NCI-H1092 treated with DMSO at 0.1 percent for 48 hours (cell line): ENCODE measurements at places on chromosomes 1 and 21.

DNA sequence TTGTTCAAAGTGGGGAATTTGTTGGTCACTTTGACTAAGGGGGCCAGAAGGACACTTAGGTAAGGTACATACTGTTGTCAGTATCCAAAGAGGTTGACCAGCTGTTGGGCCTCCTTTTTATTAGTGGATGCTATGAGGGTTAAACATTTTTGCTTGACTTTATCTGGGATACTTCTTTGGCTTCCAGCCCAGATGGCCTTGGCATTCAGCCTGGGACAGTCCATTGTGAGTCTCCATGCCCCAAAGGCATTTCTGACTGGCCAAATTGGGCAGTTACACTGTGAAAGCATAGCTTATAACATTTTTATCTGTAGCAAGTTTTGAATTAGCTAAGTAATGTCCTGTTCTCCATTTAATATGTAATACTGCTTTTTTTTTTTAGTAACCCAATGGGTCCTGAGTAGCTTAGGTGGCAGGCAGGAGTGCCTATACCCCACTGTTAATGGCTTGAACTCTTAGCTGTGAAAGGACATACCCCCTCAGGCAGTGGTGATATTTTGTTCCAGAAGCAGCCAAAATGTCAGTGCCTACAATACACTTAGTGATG lies 35.4 kb upstream of the CD1D start:
- no peak for DNase-seq

- DNase-seq = no peak
These were observed 349.1 kb upstream of the BEND5 start for GRCh38 chr1:49125746-49126145.

- DNase-seq = no peak
These were observed 51.7 kb downstream of the WNT9A start for GRCh38 chr1:227895828-227896685.

DNA sequence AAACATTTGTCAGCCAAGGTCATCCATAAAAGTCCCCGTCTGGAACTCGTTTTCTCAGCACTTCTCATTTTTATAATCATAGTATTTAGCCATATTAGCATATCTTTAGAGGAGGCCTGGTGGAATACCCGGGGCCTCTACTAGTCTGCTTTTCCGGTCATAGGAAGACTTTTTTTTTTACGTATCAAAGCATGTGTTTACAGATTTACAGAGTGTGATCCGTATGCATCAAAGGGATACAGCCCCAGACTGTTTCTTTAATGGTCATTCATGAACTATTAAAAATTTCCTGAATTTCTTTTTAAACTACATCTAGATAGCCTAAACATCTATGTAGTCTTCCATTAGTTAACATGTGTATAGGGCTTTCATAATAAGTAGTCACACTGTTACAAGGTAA lies 23.5 kb upstream of the DEGS1 start:
- DNase-seq = no peak

DNA sequence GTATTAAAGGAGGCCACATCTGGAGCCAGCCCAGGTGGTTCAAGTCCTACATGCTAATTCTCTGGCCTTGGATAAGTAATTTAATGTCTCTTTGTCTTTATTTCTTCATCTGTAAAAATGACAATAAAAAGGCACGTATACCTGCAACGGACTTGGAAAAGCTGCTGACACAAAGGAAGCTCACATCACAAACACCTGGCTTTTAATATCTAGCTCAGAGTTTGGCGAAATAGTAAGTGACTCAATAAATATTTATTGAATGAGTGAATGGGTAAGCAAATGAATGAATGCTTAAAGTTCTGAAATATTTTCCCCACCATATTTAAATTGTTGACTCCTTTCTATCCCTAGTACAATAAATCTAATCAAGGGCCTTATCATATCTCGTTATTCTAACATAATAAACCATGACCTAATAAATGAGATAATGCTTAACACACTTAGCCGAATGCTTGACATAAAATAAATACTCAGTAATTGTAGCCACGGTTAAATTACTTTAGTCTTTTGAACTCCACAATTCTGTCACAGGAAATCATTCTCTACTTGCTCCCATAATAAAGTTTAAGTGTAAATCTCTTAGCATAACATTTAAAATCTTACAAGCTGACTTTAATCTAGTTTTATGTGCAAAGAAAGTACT lies 74.7 kb upstream of the PALMD start:
- DNase-seq = no peak

- DNase-seq = no peak
These were observed 7.2 kb downstream of the ARF1 start for GRCh38 chr1:228089519-228090380.

GRCh38 chr1:22761101-22761500 lies 50.5 kb downstream of the EPHB2 start:
- no peak for DNase-seq

- peak; percentile 52 for DNase-seq
These were observed 11.0 kb downstream of the YIPF1 start for GRCh38 chr1:53878492-53879105.

DNA sequence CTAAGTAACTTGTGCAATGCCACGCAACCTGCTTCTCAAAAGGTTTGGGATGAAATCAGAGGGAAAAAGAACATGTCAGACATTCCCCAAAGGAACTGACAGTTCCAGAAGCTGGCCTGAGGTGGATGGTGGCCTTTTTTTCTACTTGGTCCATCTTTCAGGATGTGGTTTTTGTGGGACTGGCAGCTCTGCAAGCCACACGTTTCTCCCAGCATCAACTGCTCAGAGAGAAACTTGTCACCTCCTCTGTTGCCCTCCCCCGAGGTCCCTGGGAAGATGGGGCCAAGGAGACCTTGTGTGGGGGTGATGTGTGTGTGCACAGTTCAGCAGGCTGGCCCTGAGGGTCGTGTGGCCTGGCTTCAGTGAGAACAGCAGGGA lies 2.5 kb upstream of the DHRS3 start:
- no peak for DNase-seq

- DNase-seq = no peak
These were observed 2.2 kb upstream of the CBR3 start for GRCh38 chr21:36132696-36133095.

- DNase-seq = no peak
These were observed 25.6 kb downstream of the RAB4A start for GRCh38 chr1:229296541-229296941.

DNA sequence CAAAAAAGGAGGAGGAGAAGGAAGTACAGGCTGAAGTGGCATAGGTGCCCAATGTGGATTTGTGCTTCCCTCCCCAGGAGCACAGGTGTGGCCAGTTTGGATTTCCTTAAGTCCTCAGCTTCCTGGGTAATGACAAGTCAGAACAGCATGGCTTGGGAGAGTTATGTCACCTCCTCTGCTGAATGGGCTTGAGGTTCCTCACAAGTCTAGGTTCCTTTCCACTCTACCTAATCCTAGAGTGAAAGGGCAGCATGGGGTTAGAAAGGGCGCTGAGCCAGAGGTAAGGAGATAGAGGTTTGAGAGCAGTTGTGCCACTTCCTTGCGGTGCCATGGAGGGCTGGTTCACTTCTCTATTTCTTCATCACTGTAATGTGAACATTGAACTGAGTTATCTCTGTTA lies 35.5 kb upstream of the IL20 start:
- no peak for DNase-seq

GRCh38 chr21:39082656-39083376 lies 100.4 kb downstream of the PSMG1 start:
- peak; percentile 55 for DNase-seq

GRCh38 chr21:28237661-28238060 lies 755.0 kb downstream of the LTN1 start:
- DNase-seq = no peak

GRCh38 chr1:172815740-172816139 lies 156.8 kb downstream of the FASLG start:
- DNase-seq = no peak

GRCh38 chr1:58592522-58593134 lies 15.6 kb upstream of the TACSTD2 start:
- DNase-seq = no peak

DNA sequence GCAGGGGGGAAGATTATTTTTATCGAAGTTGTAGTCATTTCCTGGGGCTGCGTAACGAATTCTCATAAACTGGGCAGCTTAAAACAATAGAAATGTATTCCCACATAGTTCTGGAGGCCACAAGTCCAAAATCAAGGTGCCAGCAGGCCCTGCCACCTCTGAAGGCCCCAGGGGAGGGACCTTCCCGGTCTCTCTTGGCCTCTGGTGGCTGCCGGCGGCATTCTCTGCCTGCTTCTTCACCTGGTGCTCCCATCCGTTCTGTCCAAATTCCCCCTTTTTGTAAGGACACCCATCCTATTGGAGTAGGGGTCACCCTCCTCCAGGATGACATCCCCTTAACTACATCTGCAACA lies 92.8 kb downstream of the PDE9A start:
- no peak for DNase-seq

- DNase-seq = peak; percentile 77
These were observed 159.6 kb downstream of the TOMM20 start for GRCh38 chr1:234969011-234969441.

GRCh38 chr1:63717511-63718065 lies 56.2 kb upstream of the ROR1 start:
- no peak for DNase-seq

GRCh38 chr1:9482816-9483572 lies 56.3 kb upstream of the SLC25A33 start:
- DNase-seq = no peak

- no peak for DNase-seq
These were observed 100.8 kb downstream of the PCP4 start for GRCh38 chr21:39968010-39968409.
